ENCODE measurements at places on chromosomes 13 and 19.

- no peak for DNase-seq
These were observed 91.2 kb downstream of the GGACT start for GRCh38 chr13:100497389-100497788.

GRCh38 chr19:13269348-13269747, 119.1 kb downstream of the IER2 start:
- no peak for DNase-seq

DNA sequence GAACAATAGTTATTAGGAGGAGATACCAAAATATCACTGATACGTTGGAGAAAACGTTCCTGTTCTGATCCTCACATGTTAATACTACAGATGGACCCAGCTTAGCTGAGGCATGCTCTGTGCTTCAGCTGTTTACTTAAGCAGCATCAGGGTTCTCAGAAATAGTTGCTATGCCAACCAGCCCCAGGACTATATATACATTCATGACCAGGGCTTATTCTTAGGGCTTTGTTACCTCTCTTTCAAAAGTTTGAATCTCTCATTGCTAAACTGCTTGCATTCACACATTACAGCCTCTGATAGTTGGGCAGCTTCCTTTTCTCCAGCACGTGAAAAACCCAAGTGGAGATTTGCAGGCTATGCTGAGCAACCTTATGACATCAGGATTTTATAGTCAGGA, 800.4 kb downstream of the DIAPH3 start:
- DNase-seq, result no peak

GRCh38 chr19:58088521-58089052, 9.4 kb downstream of the ZSCAN18 start:
- DNase-seq, result no peak

DNA sequence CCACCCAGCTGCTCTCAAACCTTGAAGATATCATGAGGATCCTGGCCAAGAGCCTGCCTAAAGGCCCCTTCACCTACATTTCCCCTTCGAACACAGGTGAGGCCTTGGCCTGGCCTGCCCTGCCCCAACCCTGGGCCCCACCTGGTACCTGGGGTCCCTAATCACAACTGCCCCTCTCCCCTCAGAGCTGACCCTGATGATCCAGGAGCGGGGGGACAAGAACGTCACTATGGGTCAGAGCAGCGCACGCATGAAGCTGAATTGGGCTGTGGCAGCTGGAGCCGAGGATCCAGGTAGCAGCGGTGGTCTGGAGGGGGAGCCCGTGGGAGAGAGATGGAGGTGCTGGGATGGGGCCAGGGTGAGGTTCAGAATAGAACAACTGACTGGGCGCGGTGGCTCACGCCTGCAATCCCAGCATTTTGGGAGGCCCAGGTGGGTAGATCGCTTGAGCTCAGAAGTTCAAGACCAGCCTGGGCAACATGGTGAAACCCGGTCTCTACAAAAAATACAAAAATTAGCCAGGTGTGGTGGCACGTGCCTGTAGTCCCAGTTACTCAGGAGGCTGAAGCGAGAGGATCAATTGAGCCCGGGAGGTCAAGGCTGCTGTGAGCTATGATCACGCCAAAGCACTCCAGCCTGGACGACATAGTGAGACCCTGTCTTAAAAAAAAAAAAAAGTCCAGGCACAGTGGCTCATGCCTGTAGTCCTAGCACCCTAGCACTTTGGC, 17.5 kb downstream of the DDX39A start:
- DNase-seq, result no peak

DNA sequence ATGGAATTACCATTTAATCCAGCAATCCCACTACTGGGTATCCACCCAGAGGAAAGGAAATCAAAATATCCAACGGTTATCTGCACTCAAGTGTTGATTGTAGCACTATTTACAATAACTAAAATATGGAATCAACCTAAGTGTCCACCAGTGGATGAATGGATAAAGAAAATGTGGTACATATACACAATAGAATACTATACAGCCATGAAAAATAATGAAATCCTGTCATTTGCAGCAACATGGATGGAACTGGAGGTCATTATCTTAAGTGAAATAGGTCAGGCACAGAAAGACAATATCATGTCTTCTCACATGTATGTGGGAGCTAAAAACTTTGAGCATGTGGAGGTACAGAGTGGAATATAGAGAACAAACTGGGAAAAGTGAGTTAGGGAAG, 92.9 kb upstream of the ARHGEF7 start:
- no peak for DNase-seq

GRCh38 chr13:47135800-47136503, 239.1 kb upstream of the HTR2A start:
- no peak for DNase-seq

Measured in GM12878 (cell line).